Right atrium auricular region (tissue), 2 donors: ENCODE measurements at places on chromosomes 6 and 20.
A peak's percentile ranks its signal among the peaks of the same experiment; 100 is the strongest.

DNA sequence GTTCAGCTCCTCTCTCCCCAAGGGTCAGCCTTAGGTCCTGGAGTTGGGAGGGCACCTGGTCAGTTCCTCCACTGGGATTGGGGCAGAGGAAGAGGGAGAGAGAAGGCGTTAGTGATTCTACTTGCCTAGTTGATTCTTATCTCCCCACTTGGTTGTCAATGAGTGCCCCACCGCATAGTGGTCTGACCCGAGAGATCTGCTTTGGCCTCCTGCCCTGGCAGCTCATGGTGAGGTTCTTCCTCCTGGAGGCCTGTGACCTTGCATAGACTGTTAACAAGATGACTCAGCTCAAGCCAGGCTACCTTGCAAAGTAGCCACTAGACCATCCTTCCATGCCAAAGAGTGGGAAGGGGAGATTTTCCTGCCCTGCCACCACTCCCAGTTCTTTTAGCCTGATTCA lies 160.6 kb downstream of the TMEM200A start:
- DNase-seq, result no peak

- no peak for DNase-seq
Observed at GRCh38 chr20:45920462-45921336, 8.7 kb upstream of the PLTP start.

DNA sequence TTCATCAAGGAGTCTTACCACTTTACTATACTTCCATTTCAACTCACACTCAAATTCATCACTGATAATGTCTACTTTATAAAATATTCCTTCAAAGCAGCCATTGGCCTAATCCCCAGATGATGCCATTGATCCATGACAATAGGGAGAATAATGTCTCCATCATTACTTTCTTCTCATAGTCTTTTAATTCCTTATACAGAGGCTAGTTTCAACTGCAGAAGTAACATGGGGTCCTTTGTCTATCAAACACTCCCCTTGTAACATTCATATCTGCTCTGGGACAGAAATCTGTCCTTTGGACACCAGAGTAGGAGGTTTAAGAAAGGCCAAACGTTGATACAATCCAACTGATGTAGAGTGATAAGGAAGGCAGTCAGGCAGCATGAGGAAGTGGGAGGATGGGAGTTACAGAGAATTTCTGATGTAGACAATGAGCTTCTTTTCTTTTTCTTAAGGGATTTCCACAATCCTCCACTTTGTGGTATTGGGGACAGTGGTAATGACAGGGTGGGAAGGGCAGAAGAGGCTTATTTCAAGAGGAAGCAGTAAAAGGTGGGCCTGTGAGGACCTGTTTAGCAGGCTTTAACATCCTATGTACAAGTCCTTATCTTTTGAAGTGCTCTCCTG lies 18.9 kb upstream of the HLA-DOA start:
- no peak for DNase-seq

GRCh38 chr20:56371977-56372376 lies 13.2 kb downstream of the FAM210B start:
- DNase-seq, result peak; percentile 26

- DNase-seq, result no peak
Observed at GRCh38 chr6:111759836-111760785, 113.1 kb downstream of the FYN start.

DNA sequence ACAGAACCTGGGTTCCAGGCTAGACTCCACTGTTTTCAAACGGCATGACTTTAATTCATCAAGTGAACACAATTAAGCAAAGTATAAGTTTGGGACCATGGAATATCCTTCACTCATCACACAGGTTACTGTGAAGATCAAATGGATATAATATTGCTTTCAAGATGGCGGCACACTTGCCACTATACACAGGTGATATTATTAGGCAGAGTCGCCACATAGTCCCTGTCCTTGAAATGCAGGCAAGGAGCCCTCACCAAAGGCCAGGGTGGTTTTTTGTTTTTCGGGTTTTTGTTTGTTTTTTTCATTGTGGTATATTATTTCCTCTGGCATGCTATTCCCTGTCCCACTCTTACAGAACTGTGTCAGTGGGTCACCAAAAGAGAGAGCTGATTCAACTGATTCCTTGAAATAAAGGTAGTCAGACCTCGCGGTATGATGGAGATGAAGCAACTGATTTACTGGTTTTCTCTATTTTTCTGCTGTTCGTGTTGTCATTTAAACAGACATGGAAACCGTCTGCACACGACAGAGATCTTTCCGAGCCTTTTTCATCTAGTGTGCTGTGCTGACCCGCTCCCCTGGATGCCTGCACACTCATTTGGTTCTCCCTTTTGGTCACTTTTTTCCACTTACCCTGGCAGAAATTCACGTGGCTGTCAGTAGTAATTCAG lies 29.7 kb downstream of the MYB start:
- no peak for DNase-seq
